ENCODE measurements at places on chromosomes 5 and 9.

- H3K4me3 ChIP-seq, result no peak overlapping the region
- H3K36me3 ChIP-seq, result peaks cover 2% of the 10 kb centered on the region
- DNase-seq, result no peak
- peaks cover 4% of the 10 kb centered on the region for H3K4me1 ChIP-seq
- H3K27me3 ChIP-seq, result no peaks in the 10 kb centered on the region
These were observed 187.1 kb downstream of the AOPEP start for GRCh38 chr9:94913550-94913949.

DNA sequence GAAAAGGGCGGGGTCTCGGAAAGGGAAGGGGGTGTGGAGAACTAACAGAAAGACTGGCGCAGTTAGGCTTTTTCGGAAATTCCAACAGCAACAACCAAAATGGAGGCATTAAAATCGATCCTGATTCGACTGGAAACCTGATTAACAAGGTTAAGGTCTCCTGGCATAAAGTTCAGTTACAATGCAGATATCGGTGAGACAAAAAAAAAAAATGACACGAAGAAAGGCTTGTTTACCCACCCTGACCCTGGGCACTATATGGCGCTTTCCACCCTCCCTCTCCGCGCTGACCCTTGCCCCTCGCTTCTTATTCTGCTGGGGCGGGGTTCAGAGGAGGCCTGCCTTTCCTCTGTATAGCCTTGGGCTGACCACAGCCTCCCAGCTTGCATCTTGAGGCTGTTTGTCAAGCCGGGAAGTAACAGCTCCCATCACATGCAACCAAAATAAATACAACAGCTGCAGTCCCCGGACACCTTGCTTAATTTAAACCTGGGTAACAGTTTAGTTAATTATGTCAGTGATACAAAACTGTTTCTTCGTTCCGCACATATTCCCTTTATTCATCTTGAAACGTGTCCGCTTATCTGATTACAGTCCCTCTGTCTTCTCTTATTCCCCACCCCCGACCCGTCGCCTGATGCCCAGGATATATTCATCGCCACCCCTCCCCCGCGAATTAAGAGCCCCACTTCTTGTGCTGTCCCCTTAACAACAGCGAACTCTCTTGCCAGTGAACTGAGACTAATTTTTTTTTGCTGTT is 795 bp upstream of the PJA2 start:
- peaks cover 22% of the 10 kb centered on the region for H3K36me3 ChIP-seq
- H3K4me3 ChIP-seq, result peak overlapping the region; percentile 80
- DNase-seq, result peak; percentile 74
- H3K4me1 ChIP-seq, result peaks cover 28% of the 10 kb centered on the region
- peak overlapping the region; percentile 99 for H3K27ac ChIP-seq
- H3K27me3 ChIP-seq, result no peaks in the 10 kb centered on the region

GRCh38 chr9:72304538-72304937 is 60.5 kb downstream of the ZFAND5 start:
- H3K27me3 ChIP-seq, result no peaks in the 10 kb centered on the region
- DNase-seq, result no peak
- H3K36me3 ChIP-seq, result peaks cover 17% of the 10 kb centered on the region
- H3K4me1 ChIP-seq, result peaks cover 15% of the 10 kb centered on the region
- no peak overlapping the region for H3K27ac ChIP-seq
- H3K4me3 ChIP-seq, result no peak overlapping the region

GRCh38 chr5:133945568-133945967 is 22.9 kb downstream of the C5orf15 start:
- DNase-seq, result no peak
- no peak overlapping the region for H3K27ac ChIP-seq
- peaks cover 3% of the 10 kb centered on the region for H3K27me3 ChIP-seq
- no peaks in the 10 kb centered on the region for H3K36me3 ChIP-seq

DNA sequence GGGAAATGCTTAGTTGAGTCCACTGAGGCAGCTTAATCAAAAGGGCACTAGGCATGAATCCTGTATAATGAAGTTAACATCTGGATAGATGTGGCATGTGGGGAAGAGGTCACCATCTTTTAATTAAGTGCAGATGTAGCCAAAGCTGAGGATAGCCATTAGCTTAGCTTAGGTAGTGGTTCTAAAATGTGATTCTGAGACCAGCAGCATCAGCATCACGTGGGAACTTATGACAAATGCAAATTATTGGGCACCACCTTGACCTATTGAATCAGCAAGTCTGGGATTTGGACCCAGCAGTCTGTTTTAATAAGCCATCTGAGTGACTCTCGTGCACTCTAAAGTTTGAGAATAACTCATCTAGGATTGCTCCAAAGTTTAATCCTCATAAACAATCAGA is 63.8 kb downstream of the SNCAIP start:
- H3K4me1 ChIP-seq, result no peaks in the 10 kb centered on the region
- H3K27ac ChIP-seq, result no peak overlapping the region
- no peaks in the 10 kb centered on the region for H3K36me3 ChIP-seq
- DNase-seq, result no peak

- no peaks in the 10 kb centered on the region for H3K36me3 ChIP-seq
- H3K4me1 ChIP-seq, result no peaks in the 10 kb centered on the region
- no peak overlapping the region for H3K4me3 ChIP-seq
- H3K27me3 ChIP-seq, result no peaks in the 10 kb centered on the region
- H3K27ac ChIP-seq, result no peak overlapping the region
- no peak for DNase-seq
These were observed 104.7 kb upstream of the IER5L start for GRCh38 chr9:129282731-129283211.

- no peak overlapping the region for H3K4me3 ChIP-seq
- no peaks in the 10 kb centered on the region for H3K27me3 ChIP-seq
- no peak overlapping the region for H3K27ac ChIP-seq
- DNase-seq, result no peak
- H3K36me3 ChIP-seq, result no peaks in the 10 kb centered on the region
These were observed 33.0 kb downstream of the TGFBI start for GRCh38 chr5:136061630-136062365.

GRCh38 chr5:66209350-66209749 is 65.2 kb downstream of the SREK1 start:
- no peak overlapping the region for H3K4me3 ChIP-seq
- H3K4me1 ChIP-seq, result no peaks in the 10 kb centered on the region
- peaks cover 3% of the 10 kb centered on the region for H3K27me3 ChIP-seq
- DNase-seq, result no peak

GRCh38 chr5:55230086-55230629 is 3.0 kb upstream of the MCIDAS start:
- H3K27me3 ChIP-seq, result peaks cover 80% of the 10 kb centered on the region
- no peak overlapping the region for H3K4me3 ChIP-seq
- DNase-seq, result no peak
- peaks cover 42% of the 10 kb centered on the region for H3K4me1 ChIP-seq
- H3K36me3 ChIP-seq, result peaks cover 1% of the 10 kb centered on the region

DNA sequence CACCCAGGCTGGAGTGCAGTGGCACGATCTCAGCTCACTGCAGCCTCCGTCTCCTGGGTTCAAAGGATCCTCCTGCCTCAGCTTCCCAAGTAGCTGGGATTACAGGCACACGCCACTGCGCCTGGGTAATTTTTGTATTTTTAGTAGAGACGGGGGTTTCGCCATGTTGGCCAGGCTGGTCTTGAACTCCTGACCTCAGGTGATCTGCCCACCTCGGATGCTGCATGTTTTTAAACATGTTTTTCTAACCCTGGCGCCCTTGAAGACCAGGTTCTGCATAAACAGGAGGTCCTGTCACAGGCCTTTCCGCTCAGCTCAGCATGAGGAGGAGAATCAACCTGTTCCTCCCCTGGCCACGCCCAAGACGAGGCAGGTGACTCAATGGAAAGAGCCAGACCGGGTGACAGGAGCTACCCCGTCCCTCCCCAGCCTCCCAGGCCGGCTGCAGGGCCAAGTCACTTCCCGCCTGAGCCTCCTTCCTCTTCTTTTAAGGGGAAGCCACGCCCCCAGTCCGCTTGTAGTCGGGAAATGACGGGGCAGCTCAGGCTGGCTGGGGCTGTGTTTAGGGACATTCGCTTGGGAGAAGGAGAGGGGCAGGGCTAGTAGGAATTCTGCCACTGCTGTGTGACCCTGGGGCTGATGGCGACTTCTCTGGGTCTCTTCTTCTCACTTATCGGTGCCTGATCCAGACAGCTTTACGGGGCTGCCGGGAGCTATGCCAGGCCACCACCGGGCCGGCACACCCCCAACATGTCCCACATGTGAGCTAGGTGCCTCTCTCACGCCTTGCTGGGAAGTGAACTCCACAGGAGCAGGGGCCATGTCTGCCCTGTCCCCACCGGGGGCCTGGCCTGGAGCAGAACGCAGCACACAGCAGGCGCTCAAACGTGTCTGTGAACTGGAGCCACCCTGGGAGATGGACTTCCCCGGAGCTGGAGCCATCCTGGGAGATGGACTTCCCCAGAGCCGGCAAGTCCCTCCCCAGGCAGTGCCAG is 6.1 kb downstream of the NOTCH1 start:
- no peaks in the 10 kb centered on the region for H3K27me3 ChIP-seq
- DNase-seq, result peak; percentile 98
- peaks cover 19% of the 10 kb centered on the region for H3K36me3 ChIP-seq
- H3K4me1 ChIP-seq, result peaks cover 66% of the 10 kb centered on the region
- peak overlapping the region; percentile 99 for H3K27ac ChIP-seq
- H3K4me3 ChIP-seq, result peak overlapping the region; percentile 72

All from activated CD8-positive, alpha-beta memory T cell treated with anti-CD3 and anti-CD28 coated beads, Interleukin-2, amount 10 ng/mL, durations not matched to agents 7 days and 5 days (primary cell).